Activated naive CD8-positive, alpha-beta T cell treated with anti-CD3 and anti-CD28 coated beads for 36 hours (primary cell): ENCODE measurements at places on chromosomes 12 and 14.
A peak's percentile ranks its signal among the peaks of the same experiment; 100 is the strongest.

GRCh38 chr12:80517655-80518054 lies 73.6 kb downstream of the PTPRQ start:
- DNase-seq, result no peak

- no peak for DNase-seq
Observed at GRCh38 chr12:27965411-27965810, 7.1 kb downstream of the PTHLH start.

DNA sequence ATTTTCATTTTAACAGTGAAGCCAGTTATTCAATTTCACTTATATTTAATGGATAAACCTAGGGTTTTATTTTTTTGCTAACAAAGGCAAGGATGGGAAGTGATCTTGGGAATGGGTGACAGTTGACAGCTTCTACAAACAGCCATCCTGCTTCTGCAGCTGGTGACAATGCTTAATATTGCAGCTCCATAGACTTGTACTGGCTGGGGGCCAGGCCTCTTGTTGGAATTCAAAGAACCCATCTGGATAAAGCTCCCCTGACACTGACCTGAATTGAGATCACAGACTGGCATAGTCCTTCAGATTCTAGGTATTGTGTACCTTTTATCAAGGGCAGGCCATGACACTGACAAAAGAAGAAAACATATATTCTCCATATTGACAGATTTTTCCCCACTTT lies 664.6 kb upstream of the FOXG1 start:
- DNase-seq, result no peak

GRCh38 chr14:61380984-61381383 lies 59.6 kb downstream of the PRKCH start:
- DNase-seq, result no peak

DNA sequence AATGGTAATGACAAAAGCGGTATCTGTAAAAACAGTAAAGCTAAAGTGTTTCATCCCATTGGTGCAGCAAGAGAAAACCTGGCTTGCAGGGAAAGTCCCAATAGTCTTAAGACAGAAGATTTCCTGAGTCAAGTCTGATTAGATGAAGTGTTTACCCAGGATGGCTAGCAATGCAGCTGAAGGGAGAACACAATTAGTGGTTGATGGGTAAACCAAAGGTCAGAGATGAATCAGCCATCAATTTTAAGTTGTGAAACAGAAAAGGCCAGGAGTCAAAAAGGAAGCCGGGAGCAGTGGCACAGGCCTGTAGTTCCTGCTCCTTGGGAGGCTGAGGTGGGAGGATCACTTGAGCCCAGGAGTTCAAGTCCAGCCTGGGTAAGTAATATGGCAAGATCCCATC lies 52.6 kb downstream of the SEC23A start:
- no peak for DNase-seq

- DNase-seq, result no peak
Observed at GRCh38 chr12:98736352-98737321, 91.5 kb downstream of the APAF1 start.

DNA sequence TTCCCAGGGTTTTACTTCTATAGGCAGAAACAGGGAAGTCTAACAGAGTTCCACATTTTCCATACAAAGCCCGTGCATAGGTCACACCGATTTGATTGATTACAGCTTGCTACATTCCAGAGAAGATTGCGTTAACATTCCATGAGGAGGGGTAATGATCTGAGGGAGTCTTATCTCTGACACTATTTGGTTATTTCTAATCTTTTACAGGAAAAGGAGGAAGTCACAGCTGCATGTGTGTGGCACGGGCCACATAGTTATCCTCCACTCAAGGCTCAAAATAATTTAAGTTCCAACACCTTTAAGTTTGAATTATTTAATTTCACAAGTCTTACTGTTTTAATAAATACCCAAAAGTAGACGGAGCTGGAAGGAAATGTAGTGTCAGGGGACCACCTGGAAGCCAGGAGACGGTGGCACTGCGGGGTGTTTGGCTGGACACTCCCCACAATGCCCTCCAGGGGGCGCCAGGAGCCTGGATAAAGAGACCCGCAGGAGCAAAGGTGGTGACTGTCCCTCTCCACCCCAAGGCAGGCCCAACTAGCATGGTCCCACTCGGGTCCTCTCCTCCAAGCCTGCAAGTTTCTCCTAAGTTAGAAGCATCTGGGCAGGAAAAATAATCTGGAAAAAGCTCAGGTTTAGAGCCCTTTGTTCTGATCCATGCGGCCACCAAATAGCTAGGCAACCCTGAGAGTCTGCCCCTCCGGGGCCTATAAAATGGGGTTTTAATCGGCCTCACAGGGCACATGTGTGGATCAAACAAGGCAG lies 20.2 kb downstream of the KRT8 start:
- peak; percentile 75 for DNase-seq

DNA sequence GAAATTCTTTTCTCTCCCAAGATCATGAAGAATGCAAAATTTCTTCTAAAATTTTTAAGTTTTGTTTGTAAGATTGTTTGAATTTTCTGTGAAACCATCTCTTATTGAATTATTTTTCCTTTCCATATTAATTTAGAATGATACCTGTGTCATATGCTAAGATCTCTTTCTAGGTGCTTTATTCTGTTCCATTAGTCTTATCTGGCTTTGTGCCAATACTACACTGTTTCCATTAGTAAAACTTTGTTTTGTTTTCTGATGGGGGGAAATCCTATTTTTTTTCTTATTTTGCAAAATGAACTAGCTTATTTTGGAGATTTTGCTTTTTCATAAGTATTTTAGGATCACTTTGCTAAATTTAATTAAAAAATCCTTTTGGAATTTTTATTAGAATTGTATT lies 193.9 kb downstream of the FUT8 start:
- no peak for DNase-seq

DNA sequence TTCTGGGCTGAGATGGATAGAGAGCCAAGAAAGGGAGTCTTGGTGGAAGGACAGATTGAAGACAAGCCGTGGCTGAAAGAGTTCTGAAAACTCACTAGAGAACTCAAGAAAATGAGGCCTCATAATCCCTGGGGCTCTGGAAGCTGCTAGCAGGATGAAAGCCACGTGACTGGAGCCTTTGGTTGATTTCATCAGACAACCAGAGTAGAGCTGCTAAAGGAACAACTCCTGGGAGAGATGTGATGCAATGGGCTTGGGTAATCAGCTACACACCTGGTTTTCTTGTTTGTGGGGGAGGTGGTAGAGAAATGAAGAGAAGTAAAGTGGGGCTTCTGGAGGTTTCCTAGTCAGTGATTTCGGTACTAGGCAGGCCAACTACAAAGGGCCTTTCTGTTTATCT lies 13.4 kb downstream of the CSRNP2 start:
- no peak for DNase-seq

GRCh38 chr14:22386924-22387775 lies 201.9 kb downstream of the DAD1 start:
- no peak for DNase-seq

DNA sequence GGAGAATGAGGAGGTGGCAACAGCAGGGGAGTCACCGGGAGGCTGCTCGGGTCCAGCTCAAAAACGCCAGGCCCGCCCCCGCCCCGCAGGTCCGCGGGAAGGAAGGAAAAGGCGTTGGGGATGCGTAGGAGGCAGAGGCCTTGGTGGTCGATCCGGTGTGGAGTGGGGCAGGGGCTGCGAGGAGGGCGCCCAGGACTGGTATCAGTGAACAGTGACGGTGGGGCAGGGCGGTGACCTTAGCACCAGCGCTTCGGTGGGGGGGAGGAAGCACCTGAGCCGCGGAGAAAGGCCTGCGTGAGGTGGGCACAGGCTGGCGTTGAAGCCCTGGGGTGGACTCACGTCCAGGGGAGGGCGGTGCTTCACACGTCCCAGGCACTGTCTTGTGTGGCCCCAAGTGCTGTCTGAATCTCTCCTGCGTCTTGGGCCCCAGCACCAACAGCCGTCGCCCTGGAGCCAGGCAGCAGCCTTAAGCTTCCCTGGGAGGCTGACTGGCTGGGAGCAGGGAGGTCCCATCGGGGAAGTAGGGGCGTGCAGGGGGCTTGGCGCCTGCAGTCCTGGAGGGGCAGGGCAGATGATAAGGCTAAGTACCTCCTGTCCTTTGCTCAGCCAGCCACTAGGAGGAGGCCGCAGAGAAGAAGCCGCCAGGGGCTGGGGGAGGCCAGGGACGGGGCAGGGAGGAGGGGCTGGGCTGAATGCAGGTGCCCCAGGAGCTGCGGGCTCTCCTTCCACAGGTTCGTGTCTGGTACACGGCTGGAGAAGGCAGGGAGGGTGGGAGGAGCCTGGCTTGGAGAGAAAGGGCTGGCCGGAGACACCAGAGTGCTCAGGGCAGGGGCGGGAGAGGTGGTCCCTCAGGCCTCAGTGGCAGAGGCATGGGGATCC lies 26.5 kb downstream of the ZBTB42 start:
- peak; percentile 62 for DNase-seq

- no peak for DNase-seq
Observed at GRCh38 chr12:76536546-76536945, 23.0 kb downstream of the OSBPL8 start.

GRCh38 chr14:106024983-106025604 lies 498.7 kb downstream of the TMEM121 start:
- no peak for DNase-seq

- no peak for DNase-seq
Observed at GRCh38 chr12:57611827-57612710, 834 bp downstream of the ARHGEF25 start.

DNA sequence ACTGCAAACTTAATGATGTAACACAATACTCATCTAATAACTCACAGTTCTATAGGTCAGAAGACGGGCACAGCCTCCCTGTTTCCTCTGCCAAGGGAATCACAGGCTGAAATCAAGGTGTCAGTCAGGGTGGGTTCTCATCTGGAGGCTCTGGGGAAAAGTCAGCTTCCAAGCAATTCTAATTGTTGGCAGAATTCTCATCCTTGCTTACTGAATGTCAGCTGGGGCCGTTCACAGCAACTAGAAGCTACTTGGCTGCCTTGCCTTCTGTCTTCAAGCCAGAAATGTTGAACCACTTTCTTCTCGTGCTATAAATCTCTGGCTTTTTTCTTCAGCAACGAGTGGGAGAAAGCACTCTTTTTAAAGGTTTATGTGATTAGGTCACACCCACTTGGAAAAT lies 80.1 kb upstream of the PDZRN4 start:
- DNase-seq, result no peak

DNA sequence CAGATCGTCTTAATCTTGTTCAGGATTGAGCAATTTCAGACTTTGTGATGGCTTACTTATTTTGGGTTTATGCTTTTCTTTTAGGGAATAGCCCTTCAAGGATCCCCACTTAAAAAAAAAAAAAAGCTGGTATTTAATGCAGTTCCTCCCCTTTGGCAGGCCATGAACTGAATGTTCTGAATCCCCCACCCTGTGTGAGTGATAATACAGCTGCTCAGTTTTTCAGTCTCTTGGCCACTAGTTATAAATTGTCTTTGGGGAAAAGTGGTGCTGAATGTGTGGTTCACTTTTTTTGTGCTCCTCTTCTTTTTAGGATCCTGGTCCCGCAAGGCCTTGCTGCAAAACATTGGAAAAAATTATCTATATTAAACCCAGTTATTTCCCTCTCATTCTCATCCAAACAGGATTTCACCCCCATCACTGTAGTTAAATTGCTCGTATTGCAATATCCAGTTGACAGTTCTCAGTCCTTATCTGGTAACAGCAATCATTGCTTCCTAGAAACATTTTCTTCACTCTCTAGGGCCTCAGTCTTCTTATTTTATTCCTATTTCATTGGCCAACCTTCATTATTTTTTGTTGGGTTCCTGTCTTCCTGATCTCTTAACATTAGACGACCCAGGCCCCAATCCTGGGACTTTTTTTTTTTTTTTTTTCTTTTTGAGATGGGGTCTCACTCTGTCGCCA lies 73.1 kb upstream of the PAWR start:
- DNase-seq, result no peak

DNA sequence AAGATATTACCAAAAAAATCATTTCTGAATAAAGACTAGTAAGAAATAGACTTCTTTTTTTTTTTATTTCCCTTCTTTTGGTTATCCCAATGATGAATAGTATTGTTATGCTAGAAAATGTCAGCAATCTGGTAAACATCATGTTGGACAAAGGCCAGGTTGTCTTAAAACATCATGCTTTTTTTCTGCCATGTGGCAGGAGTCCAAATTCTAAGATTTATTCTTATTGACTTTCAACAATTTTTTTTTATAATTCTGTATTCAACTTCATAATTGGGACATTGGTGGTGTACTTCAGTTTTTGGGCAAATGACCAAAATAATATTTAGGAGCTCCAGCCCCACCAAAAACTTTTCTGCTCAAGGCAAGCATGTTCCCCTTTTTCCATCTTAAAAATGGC lies 10.5 kb downstream of the DCN start:
- DNase-seq, result no peak

DNA sequence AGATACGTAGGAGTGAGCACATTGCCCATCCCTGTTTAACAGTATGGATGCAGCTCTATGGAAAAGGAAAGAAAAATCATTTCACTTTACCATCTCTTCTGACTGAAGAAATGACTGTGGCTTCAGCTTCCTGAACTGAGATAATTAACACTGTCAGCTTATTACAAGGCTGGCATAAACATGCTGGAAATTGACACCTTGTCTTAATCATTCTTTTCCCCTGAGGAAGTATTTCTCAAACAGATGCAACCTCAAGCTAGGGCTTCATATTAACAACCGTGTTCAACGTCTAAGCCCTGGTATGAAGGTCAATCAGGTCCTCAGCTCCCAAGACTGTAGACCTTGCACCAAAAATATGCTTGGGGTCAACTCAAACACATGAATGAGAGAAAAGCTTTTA lies 25.0 kb downstream of the RERG start:
- DNase-seq, result no peak

GRCh38 chr14:72178517-72178916 lies 246.3 kb downstream of the RGS6 start:
- DNase-seq, result no peak

DNA sequence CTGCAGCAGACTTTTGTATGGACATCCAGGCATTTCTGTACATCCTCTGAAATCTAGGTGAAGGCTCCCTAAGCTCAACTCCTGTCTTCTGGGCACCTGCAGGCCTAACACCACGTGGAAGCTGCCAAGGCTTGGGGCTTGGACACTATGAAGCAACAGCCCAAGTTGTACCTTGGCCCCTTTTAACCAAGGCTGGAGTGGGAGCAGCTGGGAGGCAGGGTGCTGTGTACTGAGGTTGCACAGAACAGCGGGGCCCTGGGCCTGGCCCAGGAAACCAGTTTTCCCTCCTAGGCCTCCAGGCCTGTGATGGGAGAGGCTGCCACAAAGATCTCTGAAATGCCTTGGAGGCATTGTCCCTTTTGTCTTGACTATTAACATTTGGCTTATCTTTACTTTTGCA lies 214.4 kb upstream of the LRIG3 start:
- no peak for DNase-seq
